Stimulated activated CD4-positive, alpha-beta T cell treated with anti-CD3 and anti-CD28 coated beads, Interleukin-4, amount 100 ng/mL, for 1 hour (primary cell): ENCODE measurements at places on chromosomes 13 and 19.
A peak's percentile ranks its signal among the peaks of the same experiment; 100 is the strongest.

DNA sequence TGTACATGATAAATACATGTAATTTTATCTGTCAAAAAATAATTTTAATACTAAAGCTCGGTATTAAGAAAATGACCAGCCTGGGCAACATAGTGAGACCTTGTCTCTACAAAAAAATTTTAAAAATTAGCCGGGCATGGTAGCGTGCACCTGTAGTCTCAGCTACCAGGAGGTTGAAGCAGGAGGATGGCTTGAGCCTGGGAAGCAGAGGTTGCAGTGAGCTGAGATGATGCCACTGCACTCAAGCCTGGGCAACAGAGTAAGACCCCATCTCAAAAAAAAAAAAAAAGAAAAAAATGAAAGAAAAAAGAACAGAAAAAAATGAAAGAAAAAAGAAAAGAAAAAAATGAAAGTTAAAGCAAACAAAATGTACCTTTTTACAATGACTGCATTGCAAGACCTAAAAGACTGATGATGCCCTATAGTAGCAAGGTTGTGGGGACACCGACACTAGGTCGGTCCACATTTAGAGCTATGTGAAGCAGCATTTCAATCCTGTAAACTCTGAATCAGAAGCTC lies 5.3 kb downstream of the ZFP14 start:
- no peak for DNase-seq

GRCh38 chr13:108305655-108306054 lies 36.1 kb downstream of the TNFSF13B start:
- no peak for DNase-seq

DNA sequence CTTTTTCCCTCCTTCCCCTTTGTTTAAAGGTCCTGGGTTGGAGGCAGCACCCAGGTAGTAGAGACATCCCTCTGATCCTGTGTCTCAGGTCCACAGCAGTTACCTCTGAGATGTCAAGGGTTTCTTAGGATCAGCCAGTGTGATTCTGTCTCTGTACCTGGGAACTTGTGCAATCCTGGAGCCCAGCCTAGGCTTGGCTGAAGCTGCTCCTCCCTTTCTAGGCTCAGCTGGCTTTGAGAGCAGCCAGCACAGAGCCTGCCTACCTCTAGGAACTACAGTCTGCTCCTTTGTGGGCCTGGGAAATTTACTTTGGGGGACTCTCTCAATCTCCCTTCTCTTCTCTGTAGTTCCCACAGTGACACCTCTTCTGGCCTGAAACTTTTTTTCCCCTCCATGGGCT lies 171.6 kb downstream of the MTUS2 start:
- no peak for DNase-seq

- DNase-seq: peak; percentile 48
Observed at GRCh38 chr13:98476106-98476505, 100.8 kb downstream of the STK24 start.

GRCh38 chr13:85694992-85695391 lies 104.2 kb downstream of the SLITRK6 start:
- DNase-seq: no peak

- DNase-seq: no peak
Observed at GRCh38 chr19:336067-336614, 8.5 kb downstream of the MIER2 start.

GRCh38 chr13:24108615-24108965 lies 51.9 kb upstream of the SPATA13 start:
- no peak for DNase-seq

DNA sequence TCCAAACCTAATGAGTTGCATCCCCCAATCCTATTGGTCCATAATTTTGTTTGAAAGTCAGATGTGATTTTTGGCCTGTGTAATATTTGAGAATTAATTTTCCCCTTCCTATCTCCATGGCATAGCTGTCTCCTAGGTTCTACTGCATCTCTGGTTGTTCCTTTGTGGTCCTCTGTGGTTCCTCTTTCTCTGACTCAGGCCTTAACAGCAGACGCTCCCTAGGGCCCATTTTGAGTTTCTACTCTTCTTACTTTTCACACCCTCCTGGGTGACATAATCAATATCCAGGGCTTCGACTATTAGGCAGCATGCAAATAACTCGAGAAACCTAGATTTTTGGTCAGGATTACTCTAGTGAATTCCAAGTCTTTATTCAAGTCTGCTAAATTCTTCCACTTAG lies 160.7 kb downstream of the RFC3 start:
- DNase-seq: no peak

- DNase-seq: no peak
Observed at GRCh38 chr13:58855283-58855682, 1223.7 kb downstream of the PCDH17 start.

- DNase-seq: no peak
Observed at GRCh38 chr13:72122661-72123255, 255.8 kb upstream of the DACH1 start.

DNA sequence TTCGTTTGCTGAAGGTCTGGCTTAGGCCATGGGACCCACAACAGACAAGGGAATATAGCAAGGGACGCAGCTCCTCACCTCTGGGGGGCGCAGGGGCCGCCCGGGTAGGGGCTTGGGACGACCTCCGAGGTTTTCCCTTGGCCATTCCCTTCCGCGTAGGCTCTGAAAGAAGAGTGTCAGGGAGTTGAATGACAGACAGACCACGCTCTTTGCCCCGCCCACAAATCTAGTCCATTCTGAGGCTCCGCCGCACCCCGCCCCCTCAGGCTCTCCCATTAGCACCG lies 11.4 kb upstream of the ZNF414 start:
- no peak for DNase-seq

- no peak for DNase-seq
Observed at GRCh38 chr19:3586707-3587346, 1.5 kb downstream of the GIPC3 start.

GRCh38 chr19:29667387-29667783 lies 2.1 kb downstream of the PLEKHF1 start:
- no peak for DNase-seq

- DNase-seq: no peak
Observed at GRCh38 chr13:32408296-32409000, 19.5 kb downstream of the N4BP2L1 start.

DNA sequence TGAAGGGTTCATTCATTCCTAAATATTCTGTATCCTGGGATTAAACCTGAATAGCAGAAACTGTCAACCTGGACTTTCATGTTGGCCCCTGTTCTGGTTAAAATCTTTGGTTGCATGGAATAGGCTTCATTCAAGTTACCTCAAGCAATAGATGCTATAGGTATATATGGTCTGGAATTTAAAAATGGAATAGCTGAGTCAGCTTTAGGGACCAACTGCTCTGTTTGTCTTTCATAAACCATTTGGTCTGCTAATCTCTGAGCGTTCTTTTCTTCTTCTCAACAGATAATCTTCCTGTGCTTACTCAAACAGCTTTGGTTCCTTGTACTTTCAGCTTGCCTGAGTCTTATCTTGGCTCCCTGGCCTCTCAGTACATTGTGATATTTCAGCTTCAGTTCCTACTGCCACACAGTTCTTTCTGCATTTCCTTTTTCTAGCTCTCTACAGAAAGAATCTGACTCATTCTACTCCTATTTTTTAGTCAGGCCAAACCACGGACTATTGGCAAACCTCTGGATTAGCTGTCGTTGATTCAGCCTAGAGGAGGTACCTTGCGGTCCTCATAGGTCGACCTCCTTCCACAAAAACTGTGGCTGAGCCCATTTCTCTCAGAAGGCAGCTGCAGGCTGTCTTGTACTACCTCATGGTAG lies 35.9 kb upstream of the MAB21L1 start:
- DNase-seq: no peak

- DNase-seq: no peak
Observed at GRCh38 chr13:113545931-113546516, 38.5 kb upstream of the TFDP1 start.

GRCh38 chr13:23254506-23254905 lies 73.7 kb downstream of the SGCG start:
- no peak for DNase-seq

DNA sequence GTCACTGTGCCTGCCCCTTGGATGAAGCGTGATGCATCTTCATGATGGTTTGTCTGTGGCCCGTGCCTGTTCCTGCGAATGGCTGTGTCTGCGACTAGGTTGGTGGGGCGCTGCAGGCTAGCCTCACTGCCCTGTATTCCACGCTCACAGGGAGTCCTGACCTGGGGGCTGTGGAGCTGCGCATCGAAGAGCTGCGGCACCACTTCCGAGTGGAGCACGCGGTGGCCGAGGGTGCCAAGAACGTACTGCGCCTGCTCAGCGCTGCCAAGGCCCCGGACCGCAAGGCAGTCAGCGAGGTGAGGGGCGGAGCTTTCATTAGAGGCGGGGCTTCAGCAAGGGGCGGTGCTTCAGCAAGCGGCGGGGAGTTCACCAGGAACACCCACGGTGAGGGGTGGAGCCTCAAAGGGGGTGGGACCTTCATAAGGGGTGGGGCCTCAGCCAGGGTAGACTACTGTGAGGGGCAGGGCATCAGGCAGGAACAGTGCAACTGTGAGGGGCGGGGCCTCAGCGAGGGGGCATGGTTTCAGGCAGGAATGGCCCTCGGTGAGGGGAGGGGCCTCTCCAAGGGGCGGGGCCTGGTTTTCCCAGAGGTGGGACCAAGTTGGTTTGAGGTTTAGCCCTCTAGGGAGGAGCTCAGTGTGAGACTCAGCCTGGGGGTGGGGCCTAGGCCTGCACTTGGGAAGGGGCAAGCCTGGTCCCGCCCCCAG lies 17.2 kb downstream of the PKN1 start:
- peak; percentile 67 for DNase-seq
